HAP-1 (cell line): ENCODE measurements at places on chromosomes 16 and 17.

DNA sequence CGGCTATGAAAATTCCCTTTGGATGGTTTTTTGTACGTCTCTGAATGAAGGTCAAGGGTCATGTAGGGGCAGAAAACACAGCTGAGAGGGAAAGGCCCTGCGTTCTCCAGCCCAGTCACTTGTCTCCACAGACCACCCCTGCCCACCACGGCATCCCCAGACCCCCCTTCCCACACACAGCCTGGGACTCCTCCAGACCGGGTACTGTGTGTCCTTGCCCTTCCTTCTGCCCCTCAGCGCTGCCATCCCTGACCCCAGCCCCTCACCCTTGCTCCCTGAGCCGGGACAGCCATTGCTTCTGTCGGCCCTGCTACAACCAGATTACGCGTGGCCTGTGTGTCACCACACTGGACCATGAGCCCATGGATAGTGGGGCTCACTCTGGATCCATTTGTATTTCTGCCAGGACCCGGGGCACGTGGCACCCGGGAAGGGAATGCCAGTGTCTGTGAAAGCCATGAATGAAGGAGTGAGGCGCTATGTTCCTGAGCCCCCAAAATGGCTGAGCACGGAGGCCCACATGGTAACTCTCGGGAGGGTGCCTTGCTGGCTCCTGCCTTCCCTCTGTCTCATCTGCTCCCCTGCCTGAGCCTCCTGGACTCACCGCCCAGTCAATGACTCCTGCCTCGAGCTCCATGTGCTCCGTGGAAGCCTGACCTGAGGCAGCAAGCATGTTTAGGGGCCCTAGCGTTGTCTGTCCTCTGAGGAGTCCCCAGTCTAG is 139.1 kb upstream of the FOXF1 start:
- DNase-seq, result no peak

DNA sequence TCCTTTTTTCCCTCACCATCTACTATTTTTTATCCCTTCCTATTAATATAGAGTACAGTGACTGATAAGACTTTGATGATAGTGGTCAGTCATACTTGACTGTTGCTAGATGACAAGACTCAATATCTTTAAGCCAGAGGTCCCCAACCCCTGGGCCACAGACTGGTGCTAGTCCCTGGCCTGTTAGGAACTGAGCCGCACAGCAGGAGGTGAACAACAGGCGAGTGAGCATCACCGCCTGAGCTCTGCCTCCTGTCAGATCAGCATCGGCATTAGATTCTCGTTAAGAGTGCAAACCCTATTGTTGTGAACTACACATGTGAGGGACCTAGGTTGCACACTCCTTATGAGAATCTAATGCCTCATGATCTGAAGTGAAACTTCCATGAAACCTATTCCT is 341.3 kb downstream of the BCAS3 start:
- no peak for DNase-seq

GRCh38 chr17:12730931-12731521 is 58.3 kb upstream of the ARHGAP44 start:
- DNase-seq, result no peak

DNA sequence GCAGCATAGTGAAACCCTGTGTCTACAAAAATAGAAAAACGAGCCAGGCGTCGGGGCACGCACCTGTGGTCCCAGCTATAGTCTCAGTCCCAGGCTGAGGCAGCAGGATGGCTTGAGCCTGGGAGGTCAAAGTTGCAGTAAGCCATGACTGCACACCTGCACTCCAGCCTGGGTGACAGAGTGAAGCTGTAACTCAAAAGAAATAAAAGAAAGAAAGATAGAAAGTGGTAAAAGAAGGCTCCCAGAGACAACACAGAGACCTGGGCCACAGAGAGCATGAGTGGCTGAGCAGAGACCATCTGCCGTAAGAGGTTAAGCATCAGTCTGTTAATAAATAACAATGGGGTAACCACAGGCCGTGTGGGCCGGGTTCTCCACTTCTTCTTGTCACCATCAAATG is 15.3 kb upstream of the HEXD start:
- no peak for DNase-seq

GRCh38 chr17:80468242-80468641 is 8.2 kb downstream of the NPTX1 start:
- DNase-seq, result no peak

DNA sequence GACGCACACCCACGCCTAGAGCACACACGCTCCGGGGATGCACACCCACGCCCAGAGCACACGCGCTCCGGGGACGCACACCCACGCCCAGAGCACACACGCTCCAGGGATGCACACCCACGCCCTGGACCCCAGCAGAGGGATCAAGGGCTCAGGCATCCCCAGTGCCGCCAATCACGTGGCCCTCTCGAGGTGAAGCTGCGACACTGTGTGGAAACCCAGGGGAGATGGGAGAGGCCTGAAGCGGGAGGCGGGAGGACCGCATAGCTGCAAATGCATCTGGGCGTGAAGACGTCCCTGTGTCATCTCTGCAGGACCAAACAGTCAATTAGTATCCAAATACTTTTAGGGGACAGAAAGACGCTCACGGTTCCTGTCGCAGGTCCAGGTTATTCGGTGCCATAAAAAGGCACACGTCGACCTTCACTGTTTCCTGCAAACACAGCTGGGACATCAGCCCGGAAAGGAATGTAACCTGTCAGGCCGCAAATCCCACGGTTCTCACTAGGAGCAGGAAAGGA is 56.4 kb downstream of the TBC1D16 start:
- no peak for DNase-seq

DNA sequence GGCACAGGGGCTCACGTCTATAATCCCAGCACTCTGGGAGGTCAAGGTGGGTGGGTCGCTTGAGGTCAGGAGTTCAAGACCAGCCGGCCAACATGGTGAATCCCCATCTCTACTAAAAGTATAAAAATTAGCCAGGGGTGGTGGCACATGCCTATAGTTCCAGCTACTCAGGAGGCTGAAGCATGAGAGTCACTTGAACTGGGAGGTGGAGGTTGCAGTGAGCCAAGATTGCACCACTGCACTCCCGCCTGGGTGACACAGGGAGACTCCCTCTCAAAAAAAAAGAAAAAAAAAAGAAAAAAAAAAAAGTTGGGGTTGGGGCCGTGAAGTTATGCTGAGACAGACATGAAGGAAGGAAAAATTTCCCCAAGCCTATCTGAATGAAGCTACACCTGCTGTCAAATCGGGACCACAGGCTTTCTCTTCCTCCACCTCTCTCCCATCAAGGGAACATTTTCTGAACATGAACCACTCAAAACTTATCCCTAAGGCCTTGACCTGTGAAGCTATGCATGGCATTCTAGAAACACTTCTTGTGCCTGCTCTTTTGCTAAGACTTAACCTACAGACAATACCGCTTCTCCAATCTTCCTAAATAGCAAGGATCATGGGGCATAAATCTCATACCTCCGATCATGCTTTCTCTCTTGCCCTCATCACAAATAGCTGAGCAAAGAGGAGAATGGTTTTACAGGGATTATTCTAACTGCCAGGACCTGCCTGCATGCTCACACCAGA is 88.6 kb downstream of the CYTH1 start:
- DNase-seq, result no peak

DNA sequence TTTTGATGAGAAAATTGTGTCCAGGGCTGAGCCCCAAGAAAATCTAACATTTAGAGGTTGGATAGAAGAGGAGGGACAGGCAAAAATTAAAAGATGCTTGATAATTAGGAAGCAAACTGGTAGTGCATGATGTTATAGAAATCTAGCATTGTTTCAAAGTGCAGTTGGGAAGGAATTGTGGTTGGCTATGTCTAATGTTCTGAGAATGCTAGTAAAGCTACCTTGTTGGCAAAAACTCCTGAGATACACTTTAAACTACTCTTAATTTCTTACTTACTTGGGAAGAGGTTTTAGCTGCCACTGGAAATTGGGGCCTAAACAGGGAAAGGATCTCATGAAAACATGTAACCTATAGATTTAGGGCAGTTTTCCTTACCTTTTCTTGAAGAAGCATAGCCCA is 48.3 kb downstream of the MAP2K4 start:
- DNase-seq, result no peak

GRCh38 chr16:81995651-81996050 is 15.6 kb downstream of the SDR42E1 start:
- DNase-seq, result no peak

DNA sequence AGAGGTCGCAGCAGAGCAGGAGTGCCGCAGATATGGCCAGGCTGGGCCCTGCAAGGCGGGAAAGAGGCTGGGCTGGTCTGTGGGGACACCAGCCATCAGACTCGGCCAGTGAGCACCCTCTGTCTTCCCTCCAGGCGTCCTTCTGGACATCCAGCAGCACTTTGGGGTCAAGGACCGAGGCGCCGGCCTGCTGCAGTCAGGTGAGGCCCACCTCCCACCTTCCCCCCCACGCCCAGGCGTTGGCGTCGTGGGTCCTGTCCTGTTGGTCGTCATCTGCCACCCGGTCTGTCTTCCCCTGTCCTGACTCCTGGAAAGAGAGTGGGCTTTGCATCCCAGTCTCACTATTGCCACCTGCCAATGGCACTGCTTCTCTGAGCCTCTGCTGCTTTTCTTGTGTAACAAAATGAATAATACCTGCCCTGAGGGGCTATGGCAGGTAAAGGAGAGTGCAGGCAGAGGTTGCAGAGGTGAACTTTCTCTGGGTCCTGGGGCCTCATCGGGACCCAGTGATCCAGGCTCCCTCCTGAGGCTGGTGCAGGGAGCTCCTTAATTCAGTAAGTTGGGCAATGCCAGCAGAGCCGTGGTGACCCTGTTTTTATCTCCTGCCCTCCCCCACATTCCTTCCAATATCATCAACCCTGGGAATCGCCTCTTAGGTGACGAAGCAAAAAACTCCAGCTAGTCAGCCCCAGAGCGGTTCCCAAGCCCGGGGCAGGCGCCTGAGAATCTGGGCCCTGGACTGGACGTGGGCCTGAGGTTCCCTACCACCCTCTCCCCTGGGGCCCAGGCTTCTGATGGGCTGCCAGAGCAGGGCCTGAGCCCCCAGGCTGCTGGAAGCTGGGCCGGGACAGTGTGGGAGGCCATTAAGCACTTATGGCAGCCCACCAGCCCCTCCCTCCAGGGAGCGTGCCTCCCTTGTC is 14.7 kb downstream of the SPNS2 start:
- no peak for DNase-seq

DNA sequence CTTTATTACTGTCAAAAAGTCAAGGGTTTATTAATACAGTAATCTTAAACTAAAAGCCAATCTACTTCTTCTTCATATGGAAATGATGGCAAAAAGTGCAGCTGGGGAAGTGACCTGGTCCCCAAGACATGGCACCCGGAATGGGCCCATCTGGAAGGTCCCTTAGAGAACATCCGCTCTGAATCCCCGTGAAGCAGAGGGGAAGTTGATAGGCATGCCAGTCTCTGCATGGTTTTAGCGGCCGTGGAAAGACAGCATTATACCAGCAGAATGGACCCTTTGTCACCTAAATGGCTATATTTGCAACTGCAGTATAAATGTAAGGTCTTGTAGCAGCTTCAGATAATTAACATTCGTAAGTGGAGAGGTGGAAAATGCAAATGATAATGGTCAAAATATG is 32.4 kb downstream of the COTL1 start:
- no peak for DNase-seq

GRCh38 chr16:23594186-23594585 is 1.9 kb downstream of the NDUFAB1 start:
- no peak for DNase-seq

- DNase-seq, result no peak
Observed at GRCh38 chr17:30210366-30210765, 25.1 kb downstream of the SLC6A4 start.

GRCh38 chr17:27654654-27655524 is 23.9 kb downstream of the LGALS9 start:
- DNase-seq, result peak; percentile 68

DNA sequence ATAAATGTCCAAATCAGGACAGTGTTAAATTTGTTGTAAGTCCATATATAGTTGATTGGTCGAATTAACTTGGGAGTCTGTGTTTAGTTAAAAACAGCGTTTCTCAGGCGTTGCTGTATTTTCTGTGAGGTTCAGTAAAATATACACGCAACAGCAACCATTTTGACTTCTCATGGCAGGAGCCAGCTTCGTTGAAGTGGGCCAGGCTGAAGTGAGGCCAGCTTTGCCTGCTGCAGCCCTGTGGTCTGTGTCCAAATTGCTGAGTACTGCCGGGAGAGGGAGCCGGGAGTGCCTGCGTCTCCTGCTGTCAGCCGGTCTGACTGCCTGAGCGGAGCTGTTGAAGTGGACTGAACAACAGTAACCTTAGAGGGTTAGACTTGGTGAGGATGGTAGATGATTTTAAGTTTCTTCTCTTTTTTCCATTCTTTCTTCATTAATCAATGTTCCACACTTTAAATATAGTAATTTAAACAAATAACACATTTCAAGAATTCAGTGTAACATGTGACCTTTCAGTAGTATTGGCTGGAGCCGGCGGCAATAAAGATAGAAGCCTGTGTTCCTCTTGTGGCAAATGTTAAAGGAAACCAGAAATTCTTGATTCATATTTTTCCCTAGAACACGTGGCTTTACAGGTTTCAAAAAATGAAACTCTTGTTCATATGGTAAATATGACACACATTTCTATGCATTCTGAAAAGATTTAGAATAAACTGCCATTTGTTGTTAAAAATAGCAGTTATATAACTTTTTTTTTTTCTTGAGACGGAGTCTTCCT is 37.0 kb upstream of the ZNF750 start:
- no peak for DNase-seq
